Eye (tissue), 1 donor: ENCODE measurements at places on chromosomes 16 and 17.

GRCh38 chr17:34817252-34818035 is 143.8 kb downstream of the CCT6B start:
- no peak for DNase-seq

GRCh38 chr16:89201439-89202377 is 1.4 kb upstream of the SLC22A31 start:
- DNase-seq: peak; percentile 88

- no peak for DNase-seq
These were observed 16.2 kb downstream of the IRX5 start for GRCh38 chr16:54946909-54947308.

GRCh38 chr17:75096082-75096625 is 8.4 kb downstream of the SLC16A5 start:
- no peak for DNase-seq

DNA sequence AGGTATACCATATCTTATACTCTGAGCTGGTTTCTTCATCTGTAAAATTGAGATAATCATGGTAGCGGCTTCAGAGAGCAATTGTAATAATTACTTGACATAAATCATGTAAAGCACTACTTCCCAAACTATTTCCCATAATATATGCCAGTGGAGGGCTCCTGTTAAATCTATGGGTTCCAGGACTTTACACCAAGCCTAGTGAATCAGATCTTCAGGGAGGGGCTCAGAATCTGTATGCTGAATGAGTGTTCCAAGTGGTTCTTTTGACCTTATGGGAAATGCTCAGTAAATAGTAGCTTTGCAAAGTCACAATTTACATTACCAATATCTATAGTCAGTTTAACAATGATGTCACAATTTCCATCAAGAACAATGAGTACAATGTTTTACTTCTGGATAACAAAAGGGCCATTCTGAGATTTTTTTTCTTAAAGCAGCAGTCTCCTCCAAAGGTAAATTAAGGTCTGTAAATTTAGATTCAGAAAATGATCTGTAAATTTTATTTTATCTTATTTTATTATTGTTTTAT is 50.9 kb upstream of the NLK start:
- no peak for DNase-seq

DNA sequence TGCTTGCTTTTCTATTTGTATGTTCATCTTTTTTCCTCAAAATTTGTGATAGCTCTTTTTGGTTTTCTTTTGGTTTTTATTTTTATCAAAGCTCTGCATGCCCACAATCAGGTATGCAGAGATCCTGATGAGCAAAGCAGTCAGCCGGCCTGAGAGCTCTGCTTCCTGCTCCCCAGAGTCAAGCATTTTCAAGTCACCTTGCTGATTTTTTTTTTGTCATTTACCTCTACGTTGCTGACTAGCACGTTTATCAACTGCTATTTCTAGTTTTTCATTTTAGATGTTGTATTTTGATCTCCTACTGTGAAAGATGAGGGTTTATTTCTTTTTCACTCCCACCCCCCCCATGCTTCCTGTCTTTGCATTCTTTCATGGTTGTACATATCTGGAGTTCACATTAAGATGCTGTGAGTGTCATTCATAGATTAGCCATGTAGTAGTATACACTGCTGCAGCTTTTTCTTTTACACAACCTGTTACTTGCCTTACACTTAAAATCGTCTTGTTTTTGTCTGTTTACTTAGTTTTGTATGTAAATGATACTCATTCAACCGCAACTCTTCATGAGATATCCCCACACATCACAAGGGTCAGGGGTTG is 196.2 kb downstream of the LGALS9B start:
- no peak for DNase-seq

GRCh38 chr17:40283662-40284061 is 4.0 kb upstream of the CDC6 start:
- no peak for DNase-seq

DNA sequence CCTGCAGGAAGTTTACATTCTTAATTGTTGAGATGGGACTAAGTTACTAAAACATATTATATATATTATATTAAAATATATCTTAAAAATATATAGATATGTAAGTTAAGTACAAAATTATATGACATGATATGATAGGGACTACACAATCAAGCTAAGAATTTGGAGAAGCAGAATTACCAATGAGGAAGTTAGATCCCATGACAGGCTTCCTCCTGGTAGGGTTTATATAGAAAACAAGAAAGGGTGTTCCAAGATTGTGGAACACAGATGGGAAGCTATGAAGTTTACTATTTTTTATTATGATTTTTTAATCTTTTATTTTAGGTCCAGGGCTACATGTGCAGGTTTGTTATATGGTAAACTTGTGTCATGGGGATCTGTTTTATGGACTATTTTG is 260.8 kb upstream of the ZFHX3 start:
- DNase-seq: no peak

DNA sequence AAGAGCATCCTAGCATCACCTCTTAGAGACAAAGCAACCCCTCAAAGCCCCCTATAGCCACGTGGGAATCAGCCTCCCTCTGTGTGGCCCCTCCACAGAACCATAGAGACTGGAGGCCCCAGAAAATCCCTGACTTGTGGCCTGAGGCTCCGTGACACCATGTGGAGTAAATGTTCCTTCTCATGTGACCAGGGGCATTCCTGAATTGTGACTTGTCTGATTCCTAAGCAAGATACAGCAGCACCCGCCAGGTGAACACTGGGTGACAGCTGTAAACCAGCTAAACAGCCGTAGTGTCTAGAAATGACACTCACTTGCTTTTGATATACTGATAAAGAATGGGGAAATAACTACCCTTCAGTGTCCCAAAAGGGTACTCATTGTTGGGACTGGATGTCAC is 79.0 kb downstream of the DYNLRB2 start:
- DNase-seq: no peak

DNA sequence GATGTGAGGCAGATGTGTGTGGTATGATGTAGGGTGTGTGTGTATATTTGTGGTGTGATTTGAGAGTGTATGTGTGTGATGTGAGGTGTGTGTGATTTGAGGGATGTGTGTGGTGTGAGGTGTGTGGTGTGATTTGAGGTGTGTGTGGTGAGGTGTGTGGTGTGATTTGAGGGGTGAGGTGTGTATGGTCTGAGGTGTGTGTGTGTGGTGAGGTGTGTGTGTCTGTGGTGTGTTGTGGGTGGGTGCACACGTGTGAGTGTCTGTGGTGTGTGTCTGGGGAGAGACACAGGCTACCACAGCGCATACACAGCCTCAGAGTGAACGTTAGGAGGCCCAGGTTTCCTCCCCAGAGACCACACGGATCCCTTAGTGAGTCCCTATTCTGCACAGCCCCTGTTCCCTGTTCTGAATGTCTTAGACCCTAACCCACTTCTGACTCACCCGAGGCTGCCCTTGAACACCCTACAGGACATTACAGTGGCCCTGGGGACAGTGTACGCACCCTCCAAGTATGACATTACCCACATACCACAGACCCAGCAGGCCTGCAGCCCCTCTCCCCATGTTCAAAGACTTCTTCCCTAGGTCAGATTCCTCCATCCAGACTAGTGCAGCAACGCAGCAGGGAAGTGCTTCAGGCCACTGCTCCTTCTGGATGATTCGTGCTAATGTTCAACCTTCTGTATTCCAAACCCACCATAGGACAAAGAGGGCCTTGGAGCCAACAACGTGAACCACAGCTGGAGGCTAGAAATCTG is 3.5 kb upstream of the RAB37 start:
- DNase-seq: no peak

- DNase-seq: no peak
These were observed 32.8 kb downstream of the SCNN1B start for GRCh38 chr16:23334950-23335349.
